AG04449 (cell line): ENCODE measurements at places on chromosomes 7 and 10.
A peak's percentile ranks its signal among the peaks of the same experiment; 100 is the strongest.

- no peak for DNase-seq
Observed at GRCh38 chr10:114077815-114078219, 34.2 kb downstream of the ADRB1 start.

DNA sequence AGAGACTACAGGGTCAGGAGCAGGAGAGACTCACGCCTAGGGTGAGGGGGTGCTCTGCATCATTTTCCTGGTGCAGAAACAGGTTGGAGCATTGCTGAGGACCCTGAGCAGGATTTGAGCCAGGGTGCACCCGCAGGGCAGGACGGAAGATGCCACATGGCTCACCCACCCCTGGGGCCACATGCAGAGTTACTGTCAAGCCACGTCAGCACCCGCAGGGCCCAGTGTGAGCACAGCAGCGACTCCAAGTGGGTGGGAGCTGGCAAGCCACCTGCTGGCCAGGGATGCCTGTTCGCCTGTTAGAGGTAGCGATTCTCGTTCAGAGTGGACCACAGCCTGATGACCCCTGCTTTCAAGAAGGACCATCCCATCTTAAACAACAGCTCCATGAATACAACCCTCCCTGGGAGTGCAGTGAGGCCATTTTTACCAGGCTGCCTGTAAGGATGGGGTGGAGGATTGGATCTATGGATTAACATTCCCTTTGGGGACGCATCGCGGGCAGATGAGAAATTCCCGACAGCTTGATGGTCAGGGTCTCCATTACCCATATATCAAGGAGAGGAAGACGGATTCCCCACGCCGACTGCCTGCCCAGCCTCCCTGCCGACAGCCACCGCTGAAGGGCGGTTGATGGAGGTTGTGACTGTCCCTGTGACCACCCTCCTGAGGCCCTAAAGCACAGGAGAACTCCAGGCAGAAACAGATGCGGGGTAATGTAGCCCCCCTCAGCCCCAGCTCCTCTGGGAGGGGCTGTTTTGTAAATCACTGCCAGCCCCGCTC, 101.1 kb upstream of the RET start:
- DNase-seq: no peak

DNA sequence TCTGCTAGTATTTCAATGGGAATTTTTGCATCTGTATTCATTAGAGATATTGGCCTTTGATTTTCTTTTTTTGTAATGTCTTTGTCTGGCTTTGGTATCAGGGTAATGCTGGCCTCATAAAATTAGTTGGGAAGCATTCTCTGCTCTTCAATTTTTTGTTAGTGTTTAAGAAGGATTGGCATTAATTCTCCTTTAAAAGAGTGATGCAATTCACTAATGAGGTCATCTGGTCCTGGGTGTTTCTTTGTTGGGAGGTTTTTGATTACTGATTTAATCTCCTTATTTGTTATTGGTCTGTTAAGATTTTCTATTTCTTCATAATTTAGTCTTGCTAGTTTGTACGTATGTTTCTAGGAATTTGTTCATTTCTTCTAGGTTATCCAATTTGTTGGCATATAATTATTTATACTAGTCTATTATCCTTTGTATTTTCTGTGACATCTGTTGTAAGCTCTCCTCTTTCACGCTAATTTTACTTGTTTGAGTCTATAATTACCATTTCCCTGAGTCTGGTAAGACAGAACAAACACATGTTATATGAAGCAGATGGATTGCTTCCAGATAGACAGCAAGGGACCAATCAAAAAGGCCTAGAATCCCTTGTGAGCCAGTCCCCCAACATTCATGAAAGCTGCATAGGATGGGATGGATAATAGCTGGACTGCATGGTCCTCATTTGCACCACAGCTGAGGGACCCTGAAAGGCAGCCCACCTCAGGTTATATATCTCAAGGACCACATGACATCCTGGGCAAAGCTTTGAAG, 54.4 kb downstream of the MTPAP start:
- DNase-seq: no peak

- DNase-seq: no peak
Observed at GRCh38 chr7:129499999-129500398, 2.3 kb upstream of the SMKR1 start.

DNA sequence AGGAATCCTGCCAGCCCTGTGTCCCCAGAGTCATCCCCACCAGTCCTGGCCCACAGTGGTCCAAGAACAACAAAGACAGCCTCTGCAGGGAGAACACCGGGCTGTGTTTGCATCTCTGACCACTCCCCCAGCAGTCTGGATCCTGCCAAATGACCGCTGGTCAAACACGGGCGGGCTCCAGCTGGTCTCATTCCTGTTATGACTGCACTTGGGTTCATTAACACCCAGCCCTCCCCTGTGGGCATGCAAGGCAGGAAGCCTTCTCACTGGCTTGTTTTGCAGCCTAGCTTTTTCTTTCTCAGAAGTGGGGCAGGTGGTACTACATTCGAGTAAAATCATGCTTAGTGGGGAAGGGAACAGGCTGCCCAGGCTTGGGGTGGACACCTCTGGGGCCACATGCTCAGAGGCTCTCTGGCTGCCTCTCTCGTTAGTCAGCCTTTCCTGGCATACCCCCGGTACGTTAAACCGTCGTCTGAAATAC, 190.0 kb downstream of the PLXNA4 start:
- no peak for DNase-seq

DNA sequence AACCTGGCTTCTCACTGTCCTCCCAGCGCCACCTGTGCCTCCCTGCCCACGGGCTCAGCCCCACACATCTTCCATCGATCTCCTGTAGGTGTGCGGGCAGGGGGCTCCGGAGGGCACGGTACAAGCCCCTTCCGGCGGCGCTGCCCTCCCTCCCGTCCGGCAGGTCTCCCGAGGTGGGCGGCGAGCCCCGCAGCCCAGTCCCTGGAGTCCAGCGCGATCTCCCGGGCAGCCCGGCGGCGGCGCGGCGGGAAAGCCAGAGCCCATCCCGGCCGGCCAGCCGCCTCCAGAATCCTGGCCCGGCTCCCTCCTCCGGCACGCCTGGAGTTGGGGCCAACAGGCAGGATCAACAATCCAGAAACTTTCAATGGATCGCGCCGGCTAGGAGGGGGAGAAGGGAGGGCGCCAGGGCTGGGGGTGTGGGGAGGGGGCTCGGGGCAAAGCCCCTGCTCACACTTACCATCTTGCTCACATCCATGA, 100.1 kb downstream of the HIP1 start:
- DNase-seq: no peak

DNA sequence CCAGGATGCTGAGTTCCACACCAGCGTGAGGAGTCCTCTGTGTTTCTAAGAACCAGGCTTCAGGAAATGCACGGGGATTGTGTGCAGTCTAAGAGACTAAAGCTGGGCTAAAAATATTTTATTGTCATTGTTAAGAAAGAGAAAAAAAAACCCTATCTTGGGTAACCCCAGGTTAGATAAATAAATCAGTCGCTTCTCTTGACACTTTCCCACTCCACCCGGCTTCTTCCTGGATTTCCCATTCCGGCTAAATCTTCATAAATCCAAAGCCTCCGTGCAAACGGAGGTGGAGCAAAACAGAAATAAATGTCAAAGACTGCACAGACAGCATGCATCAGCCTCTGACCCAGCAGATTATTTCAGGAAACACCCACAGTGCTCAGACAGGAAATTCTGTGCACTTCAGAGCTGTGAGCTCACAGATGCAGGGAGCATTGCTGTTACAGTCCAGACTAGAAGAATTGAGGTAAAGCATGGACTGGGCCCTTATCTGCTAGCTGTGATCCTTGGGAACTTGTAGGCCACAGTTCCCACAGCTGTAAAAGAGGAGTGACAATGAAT, 44.8 kb upstream of the GRID1 start:
- DNase-seq: peak; percentile 61

DNA sequence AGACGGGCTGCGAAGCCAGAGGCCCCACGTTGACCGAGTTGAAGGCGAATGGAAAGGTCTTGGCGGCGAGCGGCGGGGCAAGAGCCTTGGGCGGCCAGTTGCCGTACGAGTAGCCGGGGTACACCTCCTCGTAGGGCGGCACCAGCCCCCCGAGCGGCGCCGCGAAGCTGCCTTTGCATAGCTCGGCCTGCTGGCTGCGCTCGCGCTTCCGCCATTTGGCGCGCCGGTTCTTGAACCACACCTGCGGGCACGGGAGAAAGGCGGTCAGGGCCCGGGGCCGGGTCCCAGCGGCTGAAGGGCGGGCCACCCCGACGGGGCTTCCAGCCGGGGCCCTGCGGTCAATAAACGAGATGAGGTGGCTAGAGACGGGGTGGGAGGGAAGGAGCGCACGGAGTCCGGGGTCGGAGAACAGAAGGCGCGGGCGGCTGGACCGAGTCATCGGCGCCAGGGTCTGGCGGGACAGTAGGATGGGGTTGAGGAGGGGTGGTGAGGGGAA, 4.8 kb downstream of the ELOVL3 start:
- no peak for DNase-seq

DNA sequence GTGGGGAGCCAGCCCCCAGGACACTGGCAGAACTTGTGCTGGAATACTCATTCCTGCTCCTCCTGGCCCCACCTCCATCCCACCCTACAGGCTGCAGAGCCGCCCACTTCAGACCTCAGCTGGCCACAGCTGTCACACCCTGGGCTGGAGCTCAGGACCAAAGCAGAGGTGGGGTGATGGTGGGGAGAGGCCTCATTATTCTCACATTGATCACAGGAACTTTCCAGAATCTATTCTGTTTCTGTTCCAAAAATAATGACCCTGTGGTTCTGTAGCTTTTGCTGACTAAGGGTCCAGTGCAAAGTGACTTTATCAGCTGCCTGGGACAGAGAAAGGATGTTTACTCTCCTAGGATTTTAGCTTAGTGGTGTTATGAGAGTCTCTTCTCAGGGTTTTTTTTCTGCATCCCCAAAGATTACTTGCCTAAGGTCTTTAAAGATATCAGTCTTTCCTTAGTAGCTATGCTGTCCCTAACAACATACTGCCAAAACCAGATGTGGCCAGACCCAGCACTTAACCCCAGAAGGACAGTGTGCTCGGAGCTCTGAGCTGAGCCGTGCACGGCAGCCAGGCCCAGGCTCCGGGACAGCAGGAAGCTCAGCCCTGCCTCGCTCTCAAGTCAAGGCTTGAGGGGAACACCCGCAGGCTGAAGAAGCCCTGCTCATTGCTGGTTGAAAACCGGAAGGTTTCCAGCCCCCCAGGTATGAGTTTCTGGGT, 223.3 kb downstream of the MLLT10 start:
- DNase-seq: no peak

DNA sequence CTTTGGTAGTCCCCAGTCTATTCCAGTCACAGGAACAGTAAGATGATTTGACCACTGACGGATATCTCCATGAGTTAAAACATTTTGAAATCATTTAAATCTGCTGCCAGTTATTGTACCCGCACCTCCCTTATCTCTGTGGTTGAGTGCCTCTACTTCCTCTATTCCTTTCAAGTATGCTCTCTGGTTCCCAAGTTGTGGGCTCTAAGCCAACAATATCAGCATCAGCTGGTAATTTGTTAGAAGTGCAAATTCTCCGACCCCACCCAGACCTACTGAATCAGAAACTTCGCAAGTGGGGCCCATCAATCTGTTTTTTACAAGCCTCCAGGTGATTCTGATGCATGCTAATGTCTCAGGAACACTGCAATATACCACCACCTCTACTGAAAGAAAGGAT, 235.5 kb downstream of the CCSER2 start:
- no peak for DNase-seq

GRCh38 chr10:70359017-70359550, 23.3 kb downstream of the LRRC20 start:
- no peak for DNase-seq

DNA sequence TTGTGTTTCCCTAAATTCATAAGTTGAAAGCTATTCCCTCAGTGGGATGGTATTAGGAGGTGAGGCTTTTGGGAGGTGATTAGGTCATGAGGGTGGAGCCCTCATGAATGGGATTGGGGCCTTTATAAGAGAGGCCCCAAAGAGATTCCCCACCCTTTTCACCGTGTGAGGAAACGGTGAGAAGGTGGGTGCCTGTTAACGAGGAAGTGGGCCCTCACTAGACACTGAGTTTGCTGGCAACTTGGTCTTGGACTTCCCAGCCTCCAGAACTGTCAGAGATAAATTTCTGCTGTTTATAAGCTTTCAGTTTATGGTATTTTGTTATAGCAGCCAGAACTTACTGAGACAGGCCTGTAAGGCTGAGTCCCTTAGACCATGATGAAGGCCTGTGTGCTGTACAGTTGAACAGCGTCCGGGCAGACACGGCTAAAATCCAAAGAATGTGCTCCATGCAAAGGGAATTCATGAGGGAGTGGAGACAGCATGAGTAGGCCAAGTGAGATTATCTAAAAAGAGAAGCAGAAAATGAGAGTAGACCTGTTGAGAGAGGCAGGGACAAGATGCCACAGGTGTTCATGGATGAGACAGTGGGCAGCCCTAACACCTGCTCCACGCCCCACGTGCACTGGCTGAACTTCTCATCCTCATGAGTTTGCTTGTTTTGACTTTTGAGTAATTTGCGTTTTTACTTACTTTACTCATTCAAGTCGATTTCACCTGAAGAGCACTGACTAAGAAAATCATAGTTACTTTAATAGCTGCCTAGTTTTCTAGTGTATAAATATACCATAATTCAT, 66.9 kb upstream of the SFMBT2 start:
- no peak for DNase-seq

GRCh38 chr7:703049-703448, 23.4 kb upstream of the DNAAF5 start:
- DNase-seq: no peak

- no peak for DNase-seq
Observed at GRCh38 chr7:32479574-32480200, 10.5 kb downstream of the LSM5 start.

- peak; percentile 55 for DNase-seq
Observed at GRCh38 chr10:22648547-22648961, 65.8 kb downstream of the PIP4K2A start.

DNA sequence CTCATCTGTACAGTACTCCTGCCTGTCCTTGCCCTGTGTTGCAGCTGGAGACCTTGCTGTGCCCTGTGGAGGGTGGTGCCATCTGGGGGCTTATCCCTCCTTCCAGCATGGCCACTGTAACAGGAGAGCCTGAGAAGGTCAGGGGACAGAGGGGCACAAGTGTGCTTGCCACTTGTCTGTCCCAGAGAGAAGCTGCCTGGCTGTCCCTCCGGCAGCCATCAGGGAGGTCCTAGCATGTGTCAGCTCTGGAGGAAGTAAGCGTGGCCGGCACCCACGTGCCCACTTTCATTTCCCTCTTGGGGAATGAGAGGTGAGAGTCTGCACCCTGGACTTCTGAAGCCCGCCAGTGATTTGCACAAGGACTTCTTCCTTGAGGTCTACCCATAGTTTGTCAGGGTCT, 97.0 kb upstream of the PPIF start:
- DNase-seq: no peak

GRCh38 chr10:31930023-31930751, 1.6 kb upstream of the ARHGAP12 start:
- no peak for DNase-seq

GRCh38 chr7:121761399-121761798, 111.6 kb upstream of the PTPRZ1 start:
- no peak for DNase-seq
